ENCODE measurements at places on chromosomes 7 and 10. TPM values are rescaled to one million over a fixed set of nuclear protein-coding genes. Genes with fewer than 3 reads are reported as not detected.

Gene KLHDC10
- 25.9 TPM for total RNA-seq

Gene CRHR2
- total RNA-seq = not detected

Gene SVIL
- total RNA-seq = 27.9 TPM

Gene PRLHR
- not detected for total RNA-seq

Gene CPA2
- total RNA-seq = not detected

Gene ADAM8
- 53.9 TPM for total RNA-seq

Gene MCMBP
- total RNA-seq = 48.5 TPM

Gene IL2RA
- total RNA-seq = 25.0 TPM

Gene EZH2
- total RNA-seq = 2.6 TPM
